ENCODE measurements at places on chromosomes 16 and 17. TPM values are rescaled to one million over a fixed set of nuclear protein-coding genes. Genes with fewer than 3 reads are reported as not detected.
A peak's percentile ranks its signal among the peaks of the same experiment; 100 is the strongest.

DNA sequence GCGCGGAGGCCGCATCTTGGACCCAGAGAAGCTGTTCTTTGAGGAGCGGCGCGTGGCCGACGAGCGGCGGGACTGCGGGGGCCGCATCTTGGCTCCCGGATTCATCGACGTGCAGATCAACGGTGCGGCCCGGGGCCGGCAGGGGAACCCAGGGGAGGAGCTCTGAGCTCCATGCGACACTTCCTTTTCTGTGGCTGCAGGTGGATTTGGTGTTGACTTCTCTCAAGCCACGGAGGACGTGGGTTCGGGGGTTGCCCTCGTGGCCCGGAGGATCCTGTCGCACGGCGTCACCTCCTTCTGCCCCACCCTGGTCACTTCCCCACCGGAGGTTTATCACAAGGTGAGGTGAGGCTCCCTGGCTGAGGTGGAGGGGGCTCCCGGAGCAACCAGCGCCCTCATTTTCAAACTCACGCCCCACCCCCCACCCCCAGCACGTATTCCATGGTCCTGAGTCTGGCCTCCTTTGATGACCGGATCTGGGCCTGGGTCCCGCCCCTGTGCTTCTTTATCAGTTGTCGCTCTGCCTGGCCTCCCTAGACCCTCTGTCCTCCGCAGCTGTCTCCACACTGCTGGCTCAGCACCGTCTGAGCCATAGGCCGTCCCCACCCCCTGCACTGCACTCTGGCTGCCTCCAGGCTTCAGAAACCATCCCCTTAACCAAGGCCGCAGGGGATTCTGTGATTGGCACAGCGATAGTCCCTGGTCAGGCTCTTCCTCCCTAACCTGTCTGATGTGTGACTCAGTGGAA, 787 bp downstream of the AMDHD2 start:
- H3K4me1 ChIP-seq, result peaks cover 37% of the 10 kb centered on the region
- DNase-seq, result peak; percentile 58
- H3K36me3 ChIP-seq, result peaks cover 9% of the 10 kb centered on the region
- H3K4me3 ChIP-seq, result peak overlapping the region; percentile 92
- no peaks in the 10 kb centered on the region for H3K27me3 ChIP-seq

GRCh38 chr17:5249615-5250014, 15.0 kb upstream of the SCIMP start:
- H3K4me1 ChIP-seq, result peaks cover 5% of the 10 kb centered on the region
- peak; percentile 17 for DNase-seq

The SLC6A4 gene
- 0.10 TPM for total RNA-seq

The TBC1D3I gene
- 0.67 TPM for total RNA-seq

- no peaks in the 10 kb centered on the region for H3K4me1 ChIP-seq
- no peak for DNase-seq
- H3K27ac ChIP-seq, result no peak overlapping the region
- no peaks in the 10 kb centered on the region for H3K27me3 ChIP-seq
- H3K4me3 ChIP-seq, result no peak overlapping the region
Measured at GRCh38 chr16:47873434-47873833, 282.4 kb downstream of the ABCC12 start.

GRCh38 chr17:59160157-59161025, 4.8 kb downstream of the PRR11 start:
- H3K36me3 ChIP-seq, result no peaks in the 10 kb centered on the region
- peak overlapping the region; percentile 85 for H3K27ac ChIP-seq
- H3K27me3 ChIP-seq, result no peaks in the 10 kb centered on the region
- peaks cover 10% of the 10 kb centered on the region for H3K4me1 ChIP-seq
- DNase-seq, result no peak

The NR1D1 gene
- 145 TPM for total RNA-seq

The NECAB2 gene
- not detected for total RNA-seq

DNA sequence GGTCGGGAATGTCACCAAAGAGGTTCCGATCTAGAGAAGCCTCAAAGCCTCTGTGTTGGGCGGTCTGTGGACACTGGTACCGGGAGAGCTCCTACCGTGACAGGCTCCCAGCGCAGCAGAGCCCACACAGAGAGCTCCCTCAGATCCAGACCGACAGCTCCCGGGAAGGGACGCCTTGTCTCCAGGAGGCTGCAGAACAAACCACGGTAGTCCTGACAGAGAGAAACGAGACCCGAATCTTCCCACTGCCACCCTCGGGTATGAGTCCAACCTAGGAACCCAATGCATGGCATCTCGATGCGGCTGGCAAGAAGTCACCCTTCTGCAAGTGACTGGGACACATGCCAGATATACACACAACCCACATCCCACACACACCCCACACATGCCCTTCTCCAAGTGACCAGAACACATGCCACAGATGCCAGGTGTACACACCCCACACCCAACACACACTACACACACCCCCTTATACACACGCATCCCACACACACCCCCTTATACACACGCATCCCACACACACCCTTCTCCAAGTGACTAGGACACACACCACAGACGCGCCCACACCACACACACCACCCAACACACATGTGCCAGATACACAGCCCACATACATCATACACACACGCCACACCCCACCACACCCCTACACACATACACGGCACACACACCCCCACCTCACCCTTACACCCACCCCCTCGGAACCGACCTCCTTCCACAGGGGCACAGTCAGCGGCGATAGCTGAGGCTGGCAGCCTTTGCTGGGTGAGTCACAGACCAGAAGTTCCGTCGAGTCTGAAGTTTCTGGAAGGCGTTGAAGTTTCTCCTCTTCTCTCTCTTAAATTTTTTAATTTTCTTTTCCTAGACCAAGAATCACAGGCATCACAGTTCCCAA, 15.9 kb upstream of the CYTH1 start:
- peak overlapping the region; percentile 64 for H3K4me3 ChIP-seq
- DNase-seq, result no peak
- no peaks in the 10 kb centered on the region for H3K27me3 ChIP-seq
- H3K4me1 ChIP-seq, result peaks cover 63% of the 10 kb centered on the region
- H3K27ac ChIP-seq, result peak overlapping the region; percentile 99

The CX3CL1 gene
- not detected for total RNA-seq

DNA sequence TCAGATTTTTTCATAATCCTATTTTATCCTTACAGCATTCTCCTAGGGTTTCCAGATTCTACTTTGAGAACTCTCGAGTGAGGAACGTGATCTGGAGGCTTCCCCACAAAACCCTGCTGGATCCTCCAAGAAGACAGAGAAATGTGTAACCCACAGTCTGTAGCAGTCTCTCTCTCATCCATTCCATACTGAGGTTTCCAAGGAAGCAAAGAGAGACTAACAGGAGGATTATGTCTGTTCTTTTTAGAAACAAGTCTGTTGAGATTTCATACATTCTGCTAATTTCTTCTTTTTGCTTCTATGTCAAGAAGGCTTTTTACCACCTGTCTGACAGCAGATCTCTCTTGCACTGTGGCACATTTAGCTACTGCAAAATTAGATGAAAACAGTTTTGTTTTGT, 18.8 kb downstream of the TMIGD1 start:
- H3K4me1 ChIP-seq, result peaks cover 15% of the 10 kb centered on the region
- H3K36me3 ChIP-seq, result peaks cover 3% of the 10 kb centered on the region
- no peaks in the 10 kb centered on the region for H3K27me3 ChIP-seq
- no peak for DNase-seq

DNA sequence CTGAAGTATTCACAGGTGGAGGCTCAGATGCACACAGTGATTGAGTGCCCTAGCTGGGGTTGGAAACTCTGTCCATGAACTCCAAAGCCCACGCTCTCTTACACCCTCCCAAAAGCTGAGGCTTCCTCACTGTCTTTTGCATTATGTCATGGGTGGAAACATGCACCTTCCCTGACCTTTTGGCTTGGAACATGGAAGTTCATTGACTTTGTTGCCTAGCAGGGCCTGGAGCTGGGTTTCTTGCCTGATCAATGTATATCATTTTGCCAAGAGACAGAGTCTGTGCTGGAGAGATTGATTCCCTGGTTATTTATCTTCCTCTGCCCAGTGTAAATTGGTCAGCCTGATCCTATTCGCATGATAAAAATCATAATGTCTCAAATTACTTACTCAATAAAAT, 558.4 kb downstream of the MAF start:
- no peak for DNase-seq
- H3K36me3 ChIP-seq, result peaks cover 6% of the 10 kb centered on the region
- peaks cover 26% of the 10 kb centered on the region for H3K4me1 ChIP-seq
- no peak overlapping the region for H3K4me3 ChIP-seq
- H3K27me3 ChIP-seq, result no peaks in the 10 kb centered on the region

GRCh38 chr17:2061441-2061958, 6.6 kb downstream of the HIC1 start:
- H3K27ac ChIP-seq, result no peak overlapping the region
- peaks cover 18% of the 10 kb centered on the region for H3K4me1 ChIP-seq
- peaks cover 17% of the 10 kb centered on the region for H3K27me3 ChIP-seq

The NEUROD2 gene
- not detected for total RNA-seq

- peaks cover 8% of the 10 kb centered on the region for H3K27me3 ChIP-seq
- H3K36me3 ChIP-seq, result no peaks in the 10 kb centered on the region
- H3K27ac ChIP-seq, result no peak overlapping the region
- no peak for DNase-seq
Measured at GRCh38 chr16:3945751-3946603, 65.5 kb upstream of the CREBBP start.

The ABCA3 gene
- total RNA-seq, result 10.5 TPM

The CLEC19A gene
- not detected for total RNA-seq

The SLC12A3 gene
- not detected for total RNA-seq

The MYH13 gene
- total RNA-seq, result not detected

The NAGS gene
- 0.21 TPM for total RNA-seq

DNA sequence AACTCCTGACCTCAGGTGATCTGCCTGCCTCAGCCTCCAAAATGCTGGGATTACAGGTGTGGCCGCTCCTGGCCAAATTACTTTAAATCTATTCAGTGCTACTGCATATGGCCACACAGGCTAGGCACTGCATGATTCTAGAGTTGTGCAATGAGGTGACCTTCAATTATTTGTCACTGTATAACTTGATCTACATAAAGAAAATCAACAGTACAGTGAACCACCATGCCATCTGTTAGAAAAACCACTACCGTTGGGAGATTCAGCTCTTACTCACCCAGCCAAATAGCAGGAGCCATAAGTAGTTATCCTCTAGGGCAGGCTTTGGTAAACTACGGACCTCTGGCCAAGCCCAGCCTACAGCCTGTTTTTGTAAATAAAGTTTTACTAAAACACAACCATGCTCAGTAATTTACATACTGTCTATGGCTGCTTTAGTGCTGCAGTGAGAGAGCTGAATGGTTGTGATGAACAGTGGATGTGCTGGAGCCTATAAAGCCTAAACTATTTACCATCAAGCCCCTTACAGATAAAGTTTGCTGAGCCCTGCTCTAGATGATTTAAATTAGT, 40.7 kb upstream of the TANC2 start:
- no peak overlapping the region for H3K27ac ChIP-seq
- H3K27me3 ChIP-seq, result peaks cover 44% of the 10 kb centered on the region
- peaks cover 2% of the 10 kb centered on the region for H3K36me3 ChIP-seq
- H3K4me1 ChIP-seq, result peaks cover 2% of the 10 kb centered on the region
- H3K4me3 ChIP-seq, result no peak overlapping the region
- DNase-seq, result no peak

GRCh38 chr17:41315204-41315794, at the start of gene KRTAP17-1:
Gene KRTAP17-1, minus strand, starts transcription at chr17:41315710. Its CDS starts 60 bp downstream, at chr17:41315650.
- no peak within 1 kb of the TSS for H3K4me3 ChIP-seq
- no peak for DNase-seq
- H3K4me1 ChIP-seq, result peaks cover 14% of the 10 kb centered on the region
- no peaks in the 10 kb centered on the region for H3K36me3 ChIP-seq
- H3K27me3 ChIP-seq, result peaks cover 8% of the 10 kb centered on the region
- no peak within 1 kb of the TSS for H3K27ac ChIP-seq

- H3K36me3 ChIP-seq, result no peaks in the 10 kb centered on the region
- no peak overlapping the region for H3K27ac ChIP-seq
- DNase-seq, result no peak
- no peak overlapping the region for H3K4me3 ChIP-seq
- H3K4me1 ChIP-seq, result no peaks in the 10 kb centered on the region
Measured at GRCh38 chr16:35631261-35631945, 2172.0 kb downstream of the TP53TG3F start.

The GSG1L gene
- total RNA-seq, result not detected

The CRYBA1 gene
- not detected for total RNA-seq

DNA sequence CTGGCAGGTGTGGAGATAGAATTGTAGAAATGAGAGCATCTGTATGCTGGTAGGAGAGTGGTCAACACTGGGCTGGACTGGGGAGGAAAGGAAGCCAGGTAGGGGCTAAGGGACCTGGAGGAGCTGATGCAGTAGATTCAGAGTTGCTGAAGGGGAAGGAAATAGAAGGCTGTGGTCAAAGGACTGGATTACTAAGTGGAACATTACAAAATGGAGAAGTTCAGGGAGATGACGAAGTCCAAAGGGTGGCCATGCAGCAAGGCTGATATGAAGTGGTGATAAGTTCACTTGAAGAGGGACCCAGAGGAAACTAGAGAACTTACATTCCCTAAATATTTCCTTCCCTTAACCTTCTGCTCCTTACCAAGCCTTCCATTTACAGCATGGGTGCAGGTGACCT, 8.6 kb upstream of the CCL2 start:
- peaks cover 16% of the 10 kb centered on the region for H3K27me3 ChIP-seq
- peaks cover 2% of the 10 kb centered on the region for H3K4me1 ChIP-seq
- no peak for DNase-seq
- no peak overlapping the region for H3K27ac ChIP-seq
- peaks cover 4% of the 10 kb centered on the region for H3K36me3 ChIP-seq
- no peak overlapping the region for H3K4me3 ChIP-seq

- no peak overlapping the region for H3K4me3 ChIP-seq
- no peak for DNase-seq
- H3K4me1 ChIP-seq, result peaks cover 11% of the 10 kb centered on the region
- no peak overlapping the region for H3K27ac ChIP-seq
- no peaks in the 10 kb centered on the region for H3K27me3 ChIP-seq
Measured at GRCh38 chr16:67766291-67766690, 40.1 kb downstream of the RANBP10 start.

DNA sequence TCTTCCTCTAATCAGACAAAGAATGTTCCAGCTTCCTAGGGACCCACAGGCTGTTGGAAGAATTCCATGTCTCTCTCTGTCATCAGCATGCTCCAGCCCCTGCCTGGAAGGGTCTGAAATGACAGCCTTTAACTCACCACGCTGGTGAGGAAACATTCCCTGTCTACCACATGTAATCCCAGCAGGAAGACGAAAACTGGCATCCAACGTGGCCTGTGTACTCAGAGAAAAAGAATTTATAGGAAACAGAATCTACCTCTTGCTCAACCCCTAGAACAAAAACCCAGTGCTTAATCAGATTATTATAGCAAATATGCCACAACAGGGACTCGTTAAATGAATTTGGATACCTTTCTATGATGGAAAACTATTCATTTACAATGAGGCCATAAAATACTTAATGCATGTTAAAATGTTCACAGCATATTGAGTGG, 147.3 kb upstream of the FOXF1 start:
- no peak overlapping the region for H3K27ac ChIP-seq
- no peaks in the 10 kb centered on the region for H3K36me3 ChIP-seq
- peaks cover 51% of the 10 kb centered on the region for H3K27me3 ChIP-seq
- DNase-seq, result no peak
- no peaks in the 10 kb centered on the region for H3K4me1 ChIP-seq
- no peak overlapping the region for H3K4me3 ChIP-seq
